ENCODE measurements at places on chromosomes 2 and 18.

- DNase-seq: no peak
Measured at GRCh38 chr2:45688479-45689298, 37.2 kb downstream of the PRKCE start.

DNA sequence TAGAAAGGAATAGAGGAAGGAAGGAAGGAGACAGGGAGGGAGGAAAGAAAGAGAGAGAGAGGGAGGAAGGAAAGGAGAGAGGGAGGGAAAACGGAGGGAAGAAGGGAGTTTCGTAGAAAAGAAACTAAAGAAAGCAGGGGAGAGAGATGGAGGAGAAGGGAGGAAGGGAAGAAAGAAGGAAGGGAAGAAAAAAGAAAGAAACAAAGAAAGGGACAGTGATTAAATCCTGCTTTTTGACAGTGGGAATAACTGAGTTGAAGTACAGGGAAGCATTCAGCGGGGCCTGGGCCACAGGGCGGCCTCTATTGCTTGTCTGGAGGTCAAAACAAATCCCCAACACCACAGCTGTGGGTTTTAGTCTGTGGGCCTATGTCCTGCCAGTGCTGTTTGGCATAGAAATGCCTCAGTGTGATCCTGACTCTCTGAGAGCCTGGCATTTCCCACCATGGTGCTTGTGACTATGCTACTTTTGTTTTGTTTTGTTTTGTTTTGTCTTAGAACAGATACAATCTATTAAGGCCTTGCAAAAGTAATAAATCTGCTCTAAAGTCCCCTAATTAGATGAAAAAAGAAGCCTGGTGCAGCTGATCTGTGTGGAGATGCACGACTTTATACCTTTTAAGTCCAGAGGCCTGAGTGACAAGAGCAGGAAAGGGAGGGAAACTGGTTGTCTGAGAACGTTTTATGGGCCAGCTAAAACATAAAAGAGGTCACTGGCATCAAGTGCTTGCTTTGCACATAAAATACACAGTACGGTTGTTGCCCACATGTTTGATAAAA lies 40.0 kb downstream of the IL1RL2 start:
- DNase-seq: no peak

DNA sequence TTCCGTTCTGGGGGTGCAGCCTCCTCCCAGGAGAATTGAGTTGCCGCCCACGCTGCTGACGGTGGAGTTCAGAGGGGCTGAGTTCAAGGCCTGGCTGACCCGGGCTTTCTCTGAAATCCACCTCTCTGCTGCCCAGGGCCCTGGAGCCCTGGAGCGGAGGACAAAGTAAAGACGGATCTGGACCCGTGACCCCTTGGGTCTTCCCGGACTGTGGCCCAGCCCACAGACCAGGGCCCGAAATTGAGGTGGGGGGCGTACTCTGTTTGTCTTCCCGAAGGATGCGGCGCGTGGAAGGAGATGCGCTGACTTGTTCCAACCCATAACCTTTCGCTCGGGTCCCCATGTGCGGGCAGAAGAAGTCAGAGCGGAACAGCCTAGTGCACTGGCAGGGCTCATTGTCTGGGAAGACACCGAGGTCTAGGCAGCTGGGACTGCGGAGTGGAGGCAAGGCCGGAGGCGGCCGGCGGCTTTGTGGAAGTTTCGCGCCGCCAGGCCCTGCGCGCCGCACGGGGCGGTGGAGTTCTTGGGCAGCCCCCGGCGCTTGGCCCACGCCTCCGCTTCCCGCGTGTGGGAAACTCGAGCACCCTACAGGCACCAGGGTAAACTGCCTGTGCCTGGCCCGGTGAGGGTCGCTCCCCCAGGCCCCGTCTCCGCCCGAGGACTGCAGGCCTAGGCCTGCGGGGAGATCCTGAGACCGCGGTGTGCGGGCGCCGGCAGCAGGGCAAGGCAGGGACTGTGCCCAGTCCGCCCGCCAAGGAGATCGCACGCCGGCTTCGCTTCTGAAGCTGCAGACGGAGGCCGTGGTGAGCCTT lies 9.8 kb downstream of the POU3F3 start:
- no peak for DNase-seq

DNA sequence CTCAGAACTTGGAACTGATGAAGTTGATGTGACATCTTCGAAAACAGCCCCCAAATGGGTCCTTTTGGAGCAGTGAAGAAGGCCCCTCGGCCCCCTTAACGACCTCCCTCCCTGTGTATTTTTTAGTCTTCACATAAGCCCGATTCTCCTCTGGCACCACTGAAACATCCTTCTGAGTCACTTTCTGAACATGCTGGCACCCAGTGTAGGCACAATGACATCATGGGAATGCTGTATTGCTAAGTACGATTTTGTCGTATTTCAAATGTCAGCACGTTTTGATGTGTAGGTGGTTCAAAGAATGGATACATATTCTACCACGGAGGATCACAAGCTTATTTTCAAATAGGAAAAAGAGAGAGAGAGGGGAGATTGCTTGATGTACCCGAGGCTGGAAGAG lies 111.7 kb upstream of the RIOK3 start:
- DNase-seq: no peak

DNA sequence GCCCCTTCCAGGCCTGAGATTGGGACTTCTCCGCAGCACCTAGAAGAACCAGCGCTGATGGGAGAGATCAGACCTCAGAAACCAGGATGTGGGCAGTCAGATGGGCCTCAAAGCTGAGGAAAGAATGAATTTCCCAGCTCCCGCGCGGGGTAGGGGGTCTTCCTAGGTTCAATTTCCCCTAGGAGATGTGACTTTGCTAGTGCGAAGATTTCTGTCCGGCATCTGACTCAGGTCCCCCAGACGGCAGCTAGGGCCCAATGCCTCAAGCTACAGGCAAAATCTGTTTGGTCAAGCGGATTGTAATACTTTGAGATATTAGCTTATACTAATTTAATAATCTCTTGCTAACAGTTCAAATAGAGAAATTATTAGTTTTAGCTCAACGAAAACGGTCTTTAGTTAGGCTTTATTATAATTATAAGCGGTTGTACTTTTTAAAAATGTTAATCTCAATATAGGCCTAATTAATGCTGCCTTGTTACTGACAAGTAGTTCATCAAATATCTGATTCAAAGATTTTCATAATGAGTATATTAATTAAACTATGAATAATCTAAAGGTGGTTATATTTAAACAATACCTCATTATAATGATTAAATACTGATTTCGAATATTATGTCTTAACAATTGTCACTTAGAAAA lies 5.8 kb downstream of the DLX1 start:
- no peak for DNase-seq

DNA sequence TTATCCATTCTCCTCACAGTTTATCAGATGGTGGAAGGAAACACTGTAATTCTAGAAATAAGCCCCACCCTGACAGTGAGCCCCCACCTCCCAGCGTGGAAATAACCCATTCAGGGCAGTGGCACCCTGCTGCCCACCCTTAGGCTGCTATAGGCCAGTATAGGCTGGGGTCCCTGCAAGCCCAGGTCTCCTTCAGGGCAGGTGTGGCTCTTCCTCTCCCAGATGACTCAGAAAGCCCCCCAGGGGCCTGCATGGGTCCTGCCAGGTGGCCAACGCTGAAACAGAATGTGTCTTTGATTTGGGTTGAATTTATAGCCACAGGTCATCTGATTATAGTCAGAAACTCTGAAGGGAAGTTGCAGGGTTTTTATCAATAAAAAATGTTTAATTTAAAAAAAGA lies 136.4 kb downstream of the SH3RF3 start:
- DNase-seq: no peak

- no peak for DNase-seq
Measured at GRCh38 chr2:38145236-38145635, 69.3 kb upstream of the CYP1B1 start.

- no peak for DNase-seq
Measured at GRCh38 chr2:62283147-62283546, 87.2 kb downstream of the B3GNT2 start.

- DNase-seq: no peak
Measured at GRCh38 chr2:121505005-121505404, 25.7 kb upstream of the RNU4ATAC start.

GRCh38 chr18:10386956-10387355 lies 67.5 kb upstream of the APCDD1 start:
- DNase-seq: no peak

DNA sequence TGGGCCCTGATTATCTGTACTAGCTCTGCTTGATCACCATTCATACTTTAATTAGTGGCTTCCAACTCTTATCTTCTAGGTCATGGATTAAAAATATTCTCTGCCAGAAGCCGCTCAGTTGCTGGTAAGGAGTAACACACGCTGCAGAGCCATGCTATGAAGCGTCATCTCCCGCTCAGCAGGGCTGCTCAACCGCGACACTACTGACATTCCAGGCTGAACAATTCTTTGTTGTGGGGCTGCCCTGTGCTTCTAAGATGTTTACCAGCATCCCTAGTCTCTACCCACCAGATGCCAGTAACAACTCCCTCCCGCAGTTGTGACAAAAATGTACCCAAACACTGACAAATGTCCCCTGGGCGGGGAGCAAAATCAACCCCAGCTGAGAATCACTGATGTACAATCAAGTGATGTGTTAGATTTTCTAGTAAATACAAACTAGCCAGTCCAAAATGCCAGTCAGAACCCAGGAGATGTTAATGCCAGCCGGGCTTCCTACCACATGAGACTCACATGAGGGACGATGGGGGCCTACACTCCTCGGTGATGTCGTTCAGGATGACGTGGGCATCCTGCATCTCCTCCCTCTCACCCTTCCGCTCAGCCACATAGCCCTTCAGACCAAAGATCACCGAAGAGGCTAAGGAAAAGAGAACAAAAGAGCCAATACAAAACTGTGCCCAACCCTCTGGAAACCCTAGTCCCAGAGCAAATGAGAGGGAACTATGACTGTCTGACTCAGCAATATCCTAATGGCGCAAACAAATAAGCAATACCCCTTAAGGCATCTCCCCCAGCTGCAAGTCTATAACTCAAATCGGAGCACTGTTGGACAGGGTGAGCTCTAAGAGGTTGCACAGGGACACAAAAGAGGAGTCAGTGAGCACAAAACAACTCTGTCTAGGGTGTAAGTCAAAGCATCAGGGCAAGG lies 15.6 kb downstream of the ILKAP start:
- DNase-seq: no peak

DNA sequence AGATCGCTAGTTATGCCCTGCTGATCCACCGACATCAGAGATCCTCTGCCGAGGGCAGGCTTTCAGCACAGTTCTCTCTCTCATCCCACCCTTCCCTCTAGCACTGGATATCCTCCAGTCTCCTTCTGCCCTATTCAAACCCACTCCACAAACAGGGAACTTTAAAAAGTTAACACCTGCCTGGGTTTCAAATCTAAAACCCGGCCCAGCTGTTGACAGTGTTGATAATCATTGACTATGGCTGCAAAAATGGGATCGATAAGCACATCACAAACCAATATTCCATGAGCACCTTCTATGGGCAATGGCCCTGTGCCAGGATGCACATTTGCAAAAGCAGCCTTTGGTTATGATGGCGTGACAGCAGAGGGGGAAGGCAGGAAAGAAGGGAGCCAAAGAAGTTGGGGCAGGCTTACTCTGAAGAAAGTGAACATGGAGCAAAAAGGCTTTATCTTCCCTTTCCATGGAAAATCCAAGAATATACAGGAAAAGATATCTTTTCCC lies 482.3 kb upstream of the KLHL29 start:
- DNase-seq: no peak

DNA sequence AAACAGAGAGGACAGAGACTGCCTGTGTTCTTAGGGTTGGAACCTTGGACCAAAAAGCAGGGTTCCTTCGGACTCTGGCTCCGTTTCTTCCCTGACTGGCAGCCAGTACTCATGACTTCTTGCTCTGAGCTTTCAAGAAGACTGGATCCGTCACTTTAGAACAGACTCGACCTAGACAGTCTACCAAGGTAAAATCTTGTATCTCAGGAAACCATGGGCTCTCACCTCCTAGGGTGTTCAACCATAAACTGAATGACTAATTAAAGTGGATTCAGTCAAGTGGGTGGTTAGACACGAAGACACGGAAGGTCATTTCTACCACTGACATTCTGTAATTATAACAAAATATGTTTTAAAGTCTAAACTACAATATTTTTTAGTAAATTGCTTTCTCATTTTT lies 153.8 kb upstream of the SLC39A10 start:
- DNase-seq: no peak

- DNase-seq: no peak
Measured at GRCh38 chr2:231909631-231910030, 16.6 kb downstream of the NPPC start.

DNA sequence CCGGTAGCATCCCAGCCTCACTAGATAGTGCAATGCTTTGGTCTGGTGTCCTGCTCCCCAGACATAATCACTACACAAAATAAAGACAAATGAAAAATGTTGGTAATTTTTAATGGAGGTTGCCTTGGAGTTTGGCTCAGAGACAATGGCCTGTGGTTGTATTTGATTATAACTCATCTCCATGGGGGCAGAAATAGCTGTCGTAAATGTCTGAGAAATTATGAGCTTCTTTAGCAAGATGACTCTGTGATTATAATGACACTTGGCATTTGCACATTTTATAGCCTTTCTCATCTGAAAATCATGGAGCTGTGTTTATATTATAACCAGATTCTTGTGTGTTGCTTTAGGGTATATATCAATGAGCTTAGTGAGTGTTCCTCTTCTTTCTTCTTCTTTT lies 1779.7 kb upstream of the CELF4 start:
- DNase-seq: no peak

DNA sequence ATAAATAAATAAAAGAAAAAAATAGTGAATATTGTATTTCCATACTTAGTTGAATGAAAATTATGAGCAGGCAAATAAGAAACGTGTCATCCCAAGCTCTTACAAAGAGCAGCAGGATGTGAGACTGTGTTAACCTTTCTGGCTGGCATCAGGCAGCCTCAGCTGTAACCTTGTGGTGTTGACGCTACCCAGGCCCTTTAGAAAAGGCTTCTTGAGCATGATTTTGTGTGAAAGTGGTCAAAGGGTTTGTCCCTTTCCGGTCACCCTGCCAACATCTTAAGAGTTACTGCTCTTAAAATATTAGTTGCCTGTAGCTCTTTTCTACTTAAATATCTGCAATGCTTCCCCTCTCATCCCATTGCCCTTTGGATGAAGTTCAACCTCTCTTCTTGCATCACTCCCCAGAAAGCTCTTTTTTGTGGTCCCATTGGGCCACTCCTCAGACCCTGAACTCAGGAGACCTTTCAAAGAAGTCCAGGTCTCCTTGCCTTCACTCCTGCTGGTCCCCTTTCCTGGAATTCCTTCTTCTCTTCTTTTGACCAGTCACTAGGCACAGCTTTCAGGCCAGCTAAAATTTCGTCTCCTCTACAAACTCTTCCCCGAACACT lies 35.0 kb downstream of the RHOB start:
- DNase-seq: no peak

DNA sequence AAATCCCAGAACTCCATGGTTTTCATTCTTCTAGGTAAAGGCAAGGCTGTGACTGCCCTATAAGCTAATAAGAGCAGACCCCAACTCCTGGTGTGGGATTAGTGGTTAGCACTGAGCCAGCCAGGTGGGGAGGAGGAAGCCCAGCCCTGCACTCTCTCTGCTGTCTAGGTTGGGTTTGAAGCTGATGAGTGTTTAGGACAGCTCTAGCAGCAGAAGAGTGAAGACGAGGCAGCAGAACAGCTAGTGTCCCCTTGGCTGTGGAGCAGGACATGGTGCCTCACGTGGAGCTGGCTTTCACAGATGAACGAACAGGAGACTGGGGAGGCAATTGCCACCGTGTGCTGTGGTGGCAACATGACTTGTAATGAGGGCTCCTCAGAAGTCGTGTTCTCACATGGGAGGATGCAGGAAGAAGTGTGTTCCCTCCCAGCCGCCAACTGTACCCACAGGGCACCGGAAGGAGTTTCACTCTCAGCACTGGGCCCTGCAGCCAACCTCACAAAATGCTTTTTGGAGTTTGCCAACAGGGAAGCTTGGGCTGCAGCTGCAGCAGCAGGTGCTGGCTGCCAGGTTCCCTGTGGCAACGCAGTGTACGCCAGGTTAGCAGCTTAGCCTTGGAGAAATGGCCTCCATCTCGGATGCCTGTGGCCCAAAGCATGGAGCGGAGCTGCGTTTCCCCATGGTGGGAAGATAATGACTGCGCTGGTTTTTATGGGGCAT lies 328.2 kb downstream of the SETBP1 start:
- no peak for DNase-seq

Data from NCI-H524 treated with DMSO at 0.1 percent for 48 hours (cell line).